ENCODE measurements at places on chromosomes 13 and 19.
A peak's percentile ranks its signal among the peaks of the same experiment; 100 is the strongest.

- DNase-seq: no peak
- no peaks in the 10 kb centered on the region for H3K27me3 ChIP-seq
- H3K36me3 ChIP-seq: no peaks in the 10 kb centered on the region
- H3K4me3 ChIP-seq: no peak overlapping the region
Observed at GRCh38 chr13:105655046-105655445, 880.4 kb downstream of the EFNB2 start.

DNA sequence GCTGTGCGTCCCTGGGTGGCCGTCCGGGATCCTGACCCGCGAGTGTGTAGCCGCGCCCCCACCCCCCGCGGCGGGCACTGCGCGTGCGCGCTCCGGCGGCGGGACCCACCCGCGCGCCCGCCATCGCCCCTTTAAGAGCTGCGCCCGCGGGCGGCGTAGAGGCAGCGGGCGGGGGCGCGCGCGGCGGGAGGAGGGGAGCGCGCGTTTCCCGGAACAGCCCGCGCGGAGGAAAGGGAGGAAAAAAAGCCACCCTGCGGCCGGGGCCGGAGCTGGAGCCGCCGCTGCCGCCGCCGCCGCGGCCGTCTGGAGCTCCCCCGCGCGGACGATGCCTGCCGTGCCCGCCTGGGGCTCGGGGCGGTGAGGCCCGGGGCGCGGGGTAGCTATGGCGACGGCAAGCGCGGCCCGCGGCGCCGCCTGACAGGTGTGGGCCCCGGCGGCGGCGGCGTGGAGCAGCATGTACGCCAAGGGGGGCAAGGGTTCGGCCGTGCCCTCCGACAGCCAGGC is at the start of gene SSBP4:
Gene SSBP4 (plus strand): TSS at position 204 of the 504 bp plus-strand sequence. CDS start 251 bp downstream, at position 455.
- peak; percentile 81 for DNase-seq
- peak within 1 kb of the TSS; percentile 53 for H3K27ac ChIP-seq
- no peaks in the 10 kb centered on the region for H3K36me3 ChIP-seq
- H3K4me1 ChIP-seq: peaks cover 56% of the 10 kb centered on the region
- no peak within 1 kb of the TSS for H3K4me3 ChIP-seq

- no peak overlapping the region for H3K27ac ChIP-seq
- no peak for DNase-seq
- no peaks in the 10 kb centered on the region for H3K4me1 ChIP-seq
- H3K36me3 ChIP-seq: no peaks in the 10 kb centered on the region
Observed at GRCh38 chr13:66424422-66424821, 805.7 kb downstream of the PCDH9 start.

- no peak overlapping the region for H3K4me3 ChIP-seq
- no peaks in the 10 kb centered on the region for H3K4me1 ChIP-seq
- no peak for DNase-seq
- H3K27me3 ChIP-seq: no peaks in the 10 kb centered on the region
Observed at GRCh38 chr13:26681036-26681435, 79.5 kb downstream of the GPR12 start.

- DNase-seq: no peak
- no peaks in the 10 kb centered on the region for H3K36me3 ChIP-seq
- peaks cover 18% of the 10 kb centered on the region for H3K4me1 ChIP-seq
- no peak overlapping the region for H3K27ac ChIP-seq
Observed at GRCh38 chr19:20925481-20925880, 2.4 kb downstream of the ZNF85 start.

DNA sequence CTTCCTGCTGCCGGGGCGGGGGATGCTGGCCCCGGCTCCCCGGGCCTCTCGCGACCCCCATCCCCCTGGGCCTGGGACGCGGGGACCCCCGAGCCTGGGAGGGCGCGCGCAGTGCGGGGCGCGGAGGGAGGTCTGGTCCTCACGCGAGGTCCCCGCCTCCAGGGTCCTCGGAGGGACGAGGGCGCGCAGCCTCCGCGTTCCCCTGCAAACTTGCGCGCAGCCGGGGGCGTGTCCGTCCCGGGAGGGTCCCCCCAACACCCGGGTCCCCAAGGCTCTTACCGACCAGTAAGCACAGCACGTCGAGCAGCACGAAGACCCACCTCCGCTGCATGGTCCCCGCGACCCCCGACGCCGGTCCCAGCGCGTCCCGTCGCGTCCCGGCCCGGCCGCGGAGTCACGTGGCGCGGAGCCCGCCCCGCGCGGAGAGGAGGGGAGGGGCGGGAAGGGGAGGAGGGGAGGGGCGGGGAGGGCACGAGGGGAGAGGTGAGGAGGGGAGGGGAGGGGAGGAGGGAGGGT is at the start of gene PLPP2:
Gene PLPP2 (minus strand): TSS at position 398 of the 516 bp plus-strand sequence. CDS start 67 bp downstream, at position 331.
- peaks cover 21% of the 10 kb centered on the region for H3K27me3 ChIP-seq
- no peaks in the 10 kb centered on the region for H3K36me3 ChIP-seq
- no peak for DNase-seq

- no peaks in the 10 kb centered on the region for H3K27me3 ChIP-seq
- H3K4me3 ChIP-seq: no peak overlapping the region
- no peaks in the 10 kb centered on the region for H3K36me3 ChIP-seq
- H3K27ac ChIP-seq: peak overlapping the region; percentile 71
- DNase-seq: no peak
Observed at GRCh38 chr19:872266-872951, 12.9 kb downstream of the CFD start.

DNA sequence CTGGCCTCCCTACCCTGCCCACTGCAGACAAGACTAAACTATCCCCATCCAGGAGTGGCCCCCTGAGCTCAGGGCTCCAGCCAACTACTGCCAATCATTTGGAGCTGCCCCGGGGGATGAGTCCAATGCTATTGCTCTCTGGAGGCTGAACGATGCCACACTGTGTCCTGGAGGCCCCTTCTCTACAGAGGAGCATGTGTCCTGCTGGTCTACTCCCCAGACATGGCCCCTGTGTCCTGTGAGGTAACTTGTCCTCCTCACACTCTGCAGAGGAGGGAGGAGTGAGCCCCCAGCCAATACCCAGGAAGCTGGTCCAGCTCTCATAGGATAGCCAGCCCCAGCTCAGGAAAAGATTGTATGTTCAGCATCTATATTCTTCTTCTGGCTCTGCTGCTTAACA is 159.1 kb upstream of the GPR12 start:
- no peaks in the 10 kb centered on the region for H3K4me1 ChIP-seq
- no peaks in the 10 kb centered on the region for H3K27me3 ChIP-seq
- no peak for DNase-seq
- H3K4me3 ChIP-seq: no peak overlapping the region

DNA sequence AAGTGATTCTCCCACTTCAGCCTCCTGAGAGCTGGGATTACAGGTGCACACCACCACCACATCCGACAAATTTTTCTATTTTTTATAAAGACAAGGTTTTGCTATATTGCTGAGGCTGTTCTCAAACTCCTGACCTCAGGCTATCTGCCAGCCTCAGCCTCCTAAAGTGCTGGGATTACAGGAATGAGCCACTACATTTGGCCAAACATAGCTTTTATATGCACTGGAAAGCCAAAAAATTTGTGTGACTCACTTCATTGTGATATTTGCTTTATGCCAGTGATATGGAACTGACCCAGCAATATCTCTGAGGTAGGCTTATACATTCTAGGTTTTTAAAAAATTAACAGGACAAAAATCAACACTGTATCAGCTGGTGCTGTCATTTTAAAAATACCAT is 26.8 kb upstream of the ACOD1 start:
- H3K27me3 ChIP-seq: no peaks in the 10 kb centered on the region
- H3K4me1 ChIP-seq: no peaks in the 10 kb centered on the region
- DNase-seq: no peak

DNA sequence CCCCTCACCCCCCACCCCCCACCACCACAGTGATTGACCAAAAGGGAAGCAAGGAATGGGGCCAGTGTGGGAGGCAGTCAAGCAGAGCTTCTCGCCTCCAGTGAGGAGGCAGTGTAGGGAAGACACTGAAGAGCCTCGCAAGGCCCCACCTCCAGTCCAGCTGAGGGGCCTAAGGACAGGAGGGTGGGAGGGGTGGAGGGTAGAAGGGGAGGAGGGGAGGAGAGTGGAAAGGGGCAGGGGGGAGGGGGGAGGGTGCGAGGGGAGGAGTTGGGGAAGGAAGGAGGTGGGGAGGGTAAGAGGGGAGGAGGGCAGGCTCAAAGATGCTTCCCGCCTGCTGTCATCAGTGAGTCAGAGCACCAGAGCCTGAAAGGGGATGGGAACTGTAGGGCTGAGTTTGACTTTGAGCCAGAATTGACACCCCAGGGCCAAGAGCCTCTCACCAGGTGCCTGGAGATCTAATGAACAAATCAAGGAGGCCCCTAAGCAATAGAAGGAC is 786.2 kb downstream of the UQCRFS1 start:
- H3K27ac ChIP-seq: no peak overlapping the region
- no peaks in the 10 kb centered on the region for H3K27me3 ChIP-seq
- no peak overlapping the region for H3K4me3 ChIP-seq
- H3K36me3 ChIP-seq: no peaks in the 10 kb centered on the region

GRCh38 chr19:21574607-21575006 is 69.2 kb downstream of the ZNF429 start:
- DNase-seq: no peak
- H3K4me1 ChIP-seq: no peaks in the 10 kb centered on the region
- no peak overlapping the region for H3K27ac ChIP-seq
- no peaks in the 10 kb centered on the region for H3K36me3 ChIP-seq
- H3K4me3 ChIP-seq: no peak overlapping the region
- no peaks in the 10 kb centered on the region for H3K27me3 ChIP-seq

GRCh38 chr13:51624207-51624606 is 39.9 kb downstream of the WDFY2 start:
- no peak for DNase-seq
- no peak overlapping the region for H3K4me3 ChIP-seq
- H3K36me3 ChIP-seq: no peaks in the 10 kb centered on the region
- H3K4me1 ChIP-seq: peaks cover 27% of the 10 kb centered on the region
- H3K27ac ChIP-seq: no peak overlapping the region

DNA sequence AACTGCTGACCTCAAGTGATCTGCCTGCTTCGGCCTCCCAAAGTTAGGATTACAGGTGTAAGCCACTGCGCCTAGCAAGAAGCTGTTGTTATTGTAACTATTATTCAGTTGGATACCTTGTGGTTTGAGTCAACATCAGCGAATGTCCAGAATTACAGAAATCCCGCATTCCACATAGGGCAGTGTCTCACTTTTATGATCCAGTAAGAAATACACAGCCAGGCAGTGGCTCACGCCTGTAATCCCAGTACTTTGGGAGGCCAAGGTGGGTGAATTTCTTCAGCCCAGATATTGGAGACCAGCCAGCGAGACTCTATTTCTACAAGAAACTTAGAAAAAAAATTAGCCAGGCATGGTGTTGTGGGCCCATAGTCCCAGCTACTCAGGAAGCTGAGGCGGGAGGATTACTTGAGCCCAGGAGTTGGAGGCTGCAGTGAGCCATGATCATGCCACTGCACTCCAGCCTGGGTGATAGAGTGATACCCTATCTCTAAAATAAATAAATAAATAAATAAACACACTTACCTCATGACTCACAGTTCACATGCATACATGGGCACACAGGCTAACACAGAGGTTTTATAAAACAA is 43.8 kb downstream of the SPTBN4 start:
- no peak for DNase-seq
- H3K27me3 ChIP-seq: peaks cover 13% of the 10 kb centered on the region
- no peaks in the 10 kb centered on the region for H3K4me1 ChIP-seq

DNA sequence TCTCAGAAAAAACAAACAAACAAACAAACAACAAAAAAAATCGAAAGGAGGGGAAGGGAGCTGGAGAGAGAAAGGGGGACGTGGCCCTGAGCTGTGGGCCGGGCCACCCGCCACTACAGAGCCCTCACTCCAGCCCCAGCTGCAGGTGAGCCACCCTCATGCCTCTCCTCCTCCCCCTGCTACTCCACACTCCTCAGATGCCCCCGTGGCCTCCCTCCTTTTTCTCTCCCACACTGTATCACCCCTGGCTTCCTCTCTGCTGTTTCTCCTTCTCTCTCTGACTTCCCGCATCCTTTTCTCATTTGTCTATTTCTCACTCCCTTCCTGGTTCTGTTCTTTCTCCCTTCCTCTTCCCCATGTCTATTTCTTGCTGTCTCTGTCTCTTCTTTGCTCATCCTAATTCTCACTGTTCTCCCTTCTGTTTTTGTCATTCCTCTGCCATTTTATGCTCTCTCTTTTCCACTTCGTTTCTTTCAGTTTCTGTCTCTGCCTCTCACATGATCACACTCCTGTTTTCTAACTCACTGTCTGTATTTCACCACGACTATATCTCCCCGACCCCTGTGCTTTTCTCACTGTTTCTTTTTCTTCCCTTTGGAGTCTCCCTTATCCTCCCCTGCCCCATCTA is 2.7 kb downstream of the KLK2 start:
- no peak overlapping the region for H3K27ac ChIP-seq
- H3K36me3 ChIP-seq: no peaks in the 10 kb centered on the region
- H3K27me3 ChIP-seq: no peaks in the 10 kb centered on the region
- no peak overlapping the region for H3K4me3 ChIP-seq
- DNase-seq: no peak
- H3K4me1 ChIP-seq: no peaks in the 10 kb centered on the region

DNA sequence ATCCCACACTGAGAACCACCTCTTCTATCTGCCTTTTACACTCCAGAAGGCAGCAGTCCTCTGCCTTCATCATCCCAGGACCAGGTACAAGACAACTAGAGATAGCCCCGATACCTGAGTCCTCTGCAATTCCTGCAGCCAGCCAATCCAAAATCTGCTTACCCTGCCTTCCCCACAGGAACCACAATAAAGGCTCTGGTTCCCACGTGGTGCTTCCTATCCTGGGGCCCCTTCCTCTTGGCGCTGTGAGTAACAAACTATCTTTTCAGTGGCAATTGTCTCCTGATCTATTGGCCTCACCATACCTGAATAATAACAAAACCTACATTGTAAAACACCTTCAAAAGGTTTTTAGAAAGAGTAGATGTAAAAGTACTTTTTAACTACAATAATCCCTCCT is 63.1 kb downstream of the ZDHHC20 start:
- H3K36me3 ChIP-seq: no peaks in the 10 kb centered on the region
- H3K27ac ChIP-seq: no peak overlapping the region
- DNase-seq: no peak
- no peaks in the 10 kb centered on the region for H3K27me3 ChIP-seq

- peak; percentile 55 for DNase-seq
- H3K4me1 ChIP-seq: no peaks in the 10 kb centered on the region
- peak overlapping the region; percentile 30 for H3K27ac ChIP-seq
Observed at GRCh38 chr13:94305463-94305862, 174.0 kb downstream of the DCT start.

GRCh38 chr13:52894413-52894812 is 46.0 kb upstream of the PCDH8 start:
- no peak overlapping the region for H3K27ac ChIP-seq
- no peaks in the 10 kb centered on the region for H3K36me3 ChIP-seq
- no peak overlapping the region for H3K4me3 ChIP-seq
- H3K4me1 ChIP-seq: no peaks in the 10 kb centered on the region

- H3K27me3 ChIP-seq: no peaks in the 10 kb centered on the region
- no peaks in the 10 kb centered on the region for H3K4me1 ChIP-seq
- no peak overlapping the region for H3K27ac ChIP-seq
- H3K4me3 ChIP-seq: no peak overlapping the region
- DNase-seq: no peak
Observed at GRCh38 chr13:93029536-93029935, 197.1 kb upstream of the GPC6 start.

All from adrenal gland (tissue), 19 donors.